ENCODE measurements at places on chromosomes 7 and 10. TPM values are rescaled to one million over a fixed set of nuclear protein-coding genes. Genes with fewer than 3 reads are reported as not detected.
A peak's percentile ranks its signal among the peaks of the same experiment; 100 is the strongest.

DNA sequence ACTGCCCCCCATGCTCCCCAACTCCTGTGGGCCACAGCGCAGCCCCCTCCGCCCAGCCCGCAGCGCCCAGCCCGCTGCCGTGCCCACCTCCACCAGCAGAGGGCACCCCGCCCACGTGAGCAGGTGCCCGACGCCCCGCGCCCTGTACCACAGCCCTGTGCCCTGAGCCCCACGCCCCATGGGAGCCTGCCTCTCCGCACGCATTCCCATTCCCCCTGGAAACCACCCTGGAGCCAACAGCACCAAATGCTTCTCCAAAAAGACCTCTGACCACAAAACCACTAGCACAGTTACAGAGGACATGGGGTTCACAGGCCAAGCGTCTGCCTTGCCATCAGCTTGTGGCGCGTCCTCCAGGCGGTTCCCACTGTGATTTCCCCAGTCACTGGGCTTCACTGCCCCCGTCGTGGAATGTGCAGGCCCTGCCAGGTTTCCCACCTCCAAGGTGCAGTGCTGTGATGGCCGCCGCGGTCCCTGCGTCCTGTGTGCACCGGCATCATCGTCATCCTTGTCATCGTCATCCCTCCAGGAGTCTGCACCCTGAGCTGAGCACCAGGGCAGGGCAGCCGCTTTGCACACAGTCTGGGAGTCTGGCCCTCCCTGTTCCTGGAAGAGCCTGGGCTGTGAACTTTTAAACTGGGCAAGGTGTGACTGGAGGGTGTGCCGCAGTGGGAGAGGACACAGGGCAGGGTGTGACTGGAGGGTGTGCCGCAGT is 61.7 kb downstream of the PWWP2B start:
- no peak for DNase-seq

DNA sequence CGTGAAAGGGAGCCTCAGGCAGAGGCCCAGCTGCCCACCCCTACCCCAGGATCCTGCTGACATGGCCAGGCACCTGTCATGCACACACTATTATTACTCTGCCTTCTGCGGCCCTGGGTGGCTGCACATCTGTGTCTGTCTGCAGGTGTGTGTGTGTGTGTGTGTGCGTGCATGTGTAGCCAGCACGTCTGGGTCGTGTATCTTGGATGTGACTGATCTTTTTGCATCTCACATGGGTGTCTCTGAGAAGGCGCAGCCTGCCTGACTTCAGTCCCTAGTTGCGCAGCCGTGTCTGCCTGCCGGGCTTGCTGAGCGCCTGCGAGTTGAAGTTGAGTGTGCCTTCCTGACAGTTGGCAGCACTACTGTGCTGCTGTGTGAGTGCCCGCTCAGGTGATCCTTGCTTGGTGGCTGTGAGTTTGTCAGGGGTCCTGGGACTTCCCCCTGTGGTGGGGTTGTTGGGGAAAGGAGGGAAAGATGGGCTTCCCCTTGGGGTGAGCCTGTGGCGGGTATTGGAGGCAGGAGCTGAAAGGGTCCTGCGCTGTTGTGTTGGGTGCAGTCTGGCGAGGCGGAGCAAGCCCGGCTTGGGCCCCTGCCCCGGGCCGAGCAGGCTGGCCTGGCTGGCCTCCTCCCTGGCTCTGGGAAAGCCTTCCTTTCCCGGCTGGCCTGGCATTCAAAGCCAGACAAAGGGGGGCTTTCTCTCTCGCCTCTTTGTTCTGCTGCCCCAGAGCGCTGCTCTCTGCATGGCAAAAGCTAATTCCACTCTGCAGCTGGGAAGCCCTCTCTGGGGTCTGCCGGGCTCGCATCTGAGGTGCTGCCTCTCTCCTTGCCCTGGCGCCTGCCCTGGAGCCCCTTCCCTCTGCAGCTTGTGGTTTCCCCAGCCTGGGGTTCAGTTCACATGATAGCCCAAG is 4.9 kb downstream of the TRIM8 start:
- no peak for DNase-seq

DNA sequence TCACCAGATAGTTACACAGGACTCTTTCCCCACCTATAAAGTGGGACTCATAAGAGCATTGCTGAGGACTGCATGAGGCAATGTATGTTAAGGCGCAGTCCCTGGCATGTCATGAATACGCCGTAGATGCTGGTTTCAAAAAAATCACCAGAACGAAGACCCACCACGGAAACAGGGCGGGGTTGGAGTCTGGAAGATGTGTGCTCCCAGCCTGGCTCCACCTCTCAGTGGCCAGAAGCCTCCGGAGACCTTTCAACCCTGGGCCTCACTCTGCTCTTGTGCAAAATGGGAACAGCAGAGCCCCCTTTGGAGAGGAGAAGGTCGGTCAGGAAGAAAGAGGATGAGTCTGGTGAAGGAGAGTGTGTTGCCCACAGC is 12.4 kb upstream of the ZMIZ1 start:
- no peak for DNase-seq

GRCh38 chr7:138890499-138891445 is 90.4 kb downstream of the KIAA1549 start:
- peak; percentile 77 for DNase-seq

DNA sequence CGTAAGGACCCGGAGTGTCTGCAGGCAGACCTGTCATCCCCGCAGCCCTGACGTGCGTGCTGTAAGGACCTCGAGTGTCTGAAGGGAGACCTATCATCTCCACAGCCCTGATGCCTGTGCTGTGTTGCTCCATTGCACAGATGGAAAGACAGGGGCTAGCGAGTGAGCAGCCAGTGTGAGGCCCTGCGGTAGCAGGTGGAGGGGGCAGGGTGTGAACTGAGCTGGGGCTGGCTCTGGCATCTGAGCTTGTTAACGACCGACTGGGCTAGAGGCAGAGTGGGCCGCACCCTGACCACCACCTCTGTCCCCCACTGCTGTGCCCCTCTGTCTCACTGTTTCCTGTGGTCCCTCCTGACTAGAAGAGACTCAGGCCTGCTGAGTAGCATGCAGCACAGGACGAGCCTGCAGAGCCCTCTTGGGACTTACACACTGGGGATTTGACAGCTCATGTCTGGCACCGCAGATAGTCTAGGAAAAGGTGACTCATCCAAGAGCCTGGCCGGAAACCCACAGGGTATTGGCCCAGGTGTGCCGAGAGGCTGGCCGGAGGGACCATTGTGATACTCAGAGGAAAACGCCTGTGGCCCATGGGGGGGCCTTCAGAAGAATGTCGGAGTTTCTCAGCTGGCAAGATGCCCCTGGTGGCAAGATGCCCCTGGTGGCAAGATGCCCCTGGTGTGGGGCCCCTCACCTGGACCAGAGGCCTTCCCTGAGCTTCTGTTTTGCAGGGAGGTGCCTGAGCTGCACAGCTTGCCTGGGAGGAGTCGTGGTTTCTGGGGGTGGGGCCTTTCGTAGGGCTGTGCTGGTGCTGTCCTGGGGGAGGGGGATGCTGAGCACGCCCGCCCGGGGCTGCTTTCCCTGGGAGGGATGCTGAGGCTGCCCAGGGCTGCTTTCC is 34.3 kb downstream of the INPP5A start:
- peak; percentile 88 for DNase-seq

GRCh38 chr10:102375867-102376266 is 19.6 kb upstream of the NFKB2 start:
- DNase-seq = no peak

GRCh38 chr10:96188421-96188820 is 58.3 kb downstream of the ZNF518A start:
- DNase-seq = no peak

DNA sequence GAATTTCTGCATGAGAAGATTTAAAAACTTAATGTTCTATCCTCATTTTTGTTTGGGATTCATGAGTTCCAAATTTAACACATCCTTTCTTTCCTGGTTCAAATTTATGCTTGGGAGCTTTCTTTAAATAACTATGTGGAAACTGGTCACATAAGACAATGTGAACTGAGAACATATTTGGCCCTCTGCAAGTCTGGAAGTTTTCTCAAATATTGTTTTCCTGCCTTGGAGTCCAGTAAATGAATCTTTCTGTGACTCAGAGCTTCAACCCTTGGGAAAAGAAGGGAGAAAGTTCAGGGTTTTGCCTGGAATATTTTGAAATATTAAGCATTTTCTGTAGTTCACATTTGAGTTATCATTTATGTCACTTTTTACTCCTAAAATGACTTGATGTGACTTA is 559.0 kb upstream of the NRP1 start:
- DNase-seq = no peak

GRCh38 chr7:64890761-64891362 is 12.2 kb upstream of the ZNF273 start:
- peak; percentile 42 for DNase-seq

DNA sequence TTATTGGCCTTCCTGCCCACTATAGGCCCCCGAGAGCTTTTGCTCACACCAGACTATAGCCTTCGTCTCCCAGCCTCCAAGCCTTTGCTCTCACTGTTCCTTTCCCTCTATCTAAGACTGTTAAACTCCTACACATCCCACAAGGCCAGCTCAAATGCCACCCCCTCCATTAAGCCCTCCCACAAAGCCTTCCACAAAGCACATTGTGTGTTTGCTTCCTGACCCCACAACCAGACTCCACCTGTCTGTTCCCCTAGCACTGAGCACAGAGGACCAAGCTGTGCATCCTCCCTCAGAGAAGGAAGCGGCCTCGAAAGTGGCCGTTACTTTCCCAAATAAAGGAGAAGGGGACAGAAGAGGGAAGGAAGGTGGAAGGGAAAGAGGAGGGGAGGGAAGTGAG is 1.3 kb downstream of the LOXL4 start:
- DNase-seq = no peak

- DNase-seq = no peak
These were observed 52.0 kb downstream of the C10orf90 start for GRCh38 chr10:126618466-126618865.

- DNase-seq = no peak
These were observed 3.5 kb upstream of the CPA2 start for GRCh38 chr7:130263130-130263529.

GRCh38 chr10:131961777-131962662 is 19.7 kb downstream of the BNIP3 start:
- peak; percentile 53 for DNase-seq

- DNase-seq = no peak
These were observed 32.1 kb downstream of the NRF1 start for GRCh38 chr7:129643550-129644170.

GRCh38 chr7:107982042-107982840 is 20.7 kb downstream of the LAMB1 start:
- DNase-seq = no peak

- no peak for DNase-seq
These were observed 599.6 kb upstream of the POT1 start for GRCh38 chr7:125529249-125529648.

DNA sequence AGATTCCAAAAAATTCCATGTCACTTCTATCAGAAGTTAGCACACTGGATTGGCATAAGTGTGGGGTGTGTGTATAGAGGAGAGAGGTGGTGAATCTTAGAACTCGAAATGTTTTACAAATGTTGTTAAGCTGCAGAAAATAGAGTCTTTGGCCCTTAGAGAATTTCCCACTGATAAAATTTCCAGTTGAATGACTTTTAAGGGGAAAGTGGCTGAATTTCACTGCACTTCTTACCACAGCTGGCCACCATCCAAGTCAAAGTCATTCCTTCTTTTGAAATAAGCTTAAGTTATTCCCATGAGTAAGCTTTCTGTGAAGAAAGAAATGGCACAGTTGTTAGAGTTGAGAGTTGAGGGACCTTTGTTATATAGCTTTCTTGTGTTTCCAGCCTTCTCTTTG is 13.9 kb downstream of the VCL start:
- peak; percentile 85 for DNase-seq

TFR2 gene
- total RNA-seq = not detected

HOGA1 gene
- 0.97 TPM for total RNA-seq

WASL gene
- 12.8 TPM for total RNA-seq

ARPC1B gene
- 596 TPM for total RNA-seq

MDFIC gene
- 20.7 TPM for total RNA-seq

TACC2 gene
- 1.8 TPM for total RNA-seq

EPO gene
- total RNA-seq = not detected
